Colonic mucosa (tissue), 4 donors: ENCODE measurements at places on chromosomes 16 and 17. TPM values are rescaled to one million over a fixed set of nuclear protein-coding genes. Genes with fewer than 3 reads are reported as not detected.

- DNase-seq = no peak
Observed at GRCh38 chr17:35676441-35676840, 55.0 kb upstream of the RASL10B start.

GRCh38 chr16:62692685-62693084 is 656.4 kb upstream of the CDH8 start:
- no peak for DNase-seq

DNA sequence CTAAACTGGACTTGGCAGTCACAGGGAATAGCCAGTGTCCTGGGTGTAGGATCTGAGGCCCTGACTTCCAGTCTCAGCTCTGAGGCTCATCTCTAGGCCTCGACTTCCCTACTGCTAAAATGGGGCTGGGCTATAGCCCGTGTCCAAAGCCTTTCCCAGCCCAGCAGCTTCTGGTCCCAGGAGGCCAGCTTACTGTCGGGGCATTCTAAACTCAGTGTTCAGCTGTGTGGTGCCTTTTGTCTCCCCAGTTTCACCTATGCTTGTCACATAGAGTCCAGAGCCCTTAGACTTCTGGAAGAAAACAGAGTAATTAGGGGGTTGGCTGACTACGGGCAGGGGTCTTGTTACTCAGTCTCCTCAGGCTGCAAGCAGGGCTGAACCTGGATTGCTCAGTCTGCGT is 94.8 kb downstream of the WSCD1 start:
- no peak for DNase-seq

GRCh38 chr16:58419241-58419990 is 27.1 kb downstream of the GINS3 start:
- DNase-seq = no peak

DNA sequence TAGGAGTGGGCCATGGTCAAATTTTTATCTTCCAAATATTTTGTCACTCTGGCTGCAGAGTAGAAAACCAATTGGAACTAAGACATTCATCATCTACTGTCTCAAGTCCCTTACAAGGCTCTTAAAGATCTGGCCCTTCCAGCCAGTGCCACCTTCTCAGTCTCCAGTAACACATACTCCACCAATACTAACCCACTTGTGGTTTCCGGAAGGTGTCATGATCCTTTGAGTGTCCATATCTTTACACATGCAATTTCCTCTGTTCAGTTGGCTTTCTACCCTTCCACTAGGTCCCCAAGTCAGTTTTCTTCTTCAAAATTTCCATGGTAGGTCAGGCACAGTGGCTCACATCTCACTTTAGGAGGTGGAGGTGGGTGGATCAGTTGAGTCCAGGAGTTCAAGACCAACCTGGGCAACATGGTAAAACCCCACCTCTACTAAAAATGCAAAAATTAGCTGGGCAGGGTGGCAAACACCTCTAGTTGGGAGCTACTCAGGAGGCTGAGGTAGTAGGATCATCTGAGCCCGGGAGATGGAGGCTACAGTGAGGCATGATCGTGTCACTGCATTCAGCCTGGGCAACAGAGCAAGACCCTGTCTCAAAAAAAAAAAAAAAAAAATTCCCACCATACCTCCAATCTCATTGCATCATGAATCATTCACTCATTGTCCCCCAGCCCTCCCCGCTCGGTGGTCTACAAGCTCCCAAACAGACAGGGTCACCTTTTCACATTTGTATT is 6.0 kb upstream of the GRB2 start:
- no peak for DNase-seq

DNA sequence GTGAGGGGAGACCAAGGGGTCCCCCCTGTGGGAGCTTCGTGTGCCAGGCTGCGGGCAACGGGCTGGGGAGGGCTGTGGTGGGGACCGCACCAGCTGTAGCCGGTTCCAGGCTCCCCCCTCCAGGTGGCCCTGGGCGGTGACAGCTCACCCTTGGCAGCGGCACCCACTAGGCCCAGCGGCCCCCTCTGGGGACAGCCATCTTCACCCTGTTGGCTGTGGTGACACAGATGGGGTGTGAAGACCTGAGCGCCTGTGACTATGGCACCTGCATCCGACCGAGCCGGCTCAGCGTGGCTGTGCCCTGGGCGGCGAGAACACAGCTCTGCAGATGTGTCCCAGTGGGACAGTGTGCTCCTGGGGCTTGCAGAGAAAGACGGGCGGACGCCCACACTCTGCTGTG is 1.1 kb upstream of the C1QTNF8 start:
- no peak for DNase-seq

Gene ADGRG3
- 0.27 TPM for total RNA-seq

Gene OR4D2
- total RNA-seq = not detected

Gene ZNF830
- 12.6 TPM for total RNA-seq
